ENCODE measurements at places on chromosomes 2 and 18.

DNA sequence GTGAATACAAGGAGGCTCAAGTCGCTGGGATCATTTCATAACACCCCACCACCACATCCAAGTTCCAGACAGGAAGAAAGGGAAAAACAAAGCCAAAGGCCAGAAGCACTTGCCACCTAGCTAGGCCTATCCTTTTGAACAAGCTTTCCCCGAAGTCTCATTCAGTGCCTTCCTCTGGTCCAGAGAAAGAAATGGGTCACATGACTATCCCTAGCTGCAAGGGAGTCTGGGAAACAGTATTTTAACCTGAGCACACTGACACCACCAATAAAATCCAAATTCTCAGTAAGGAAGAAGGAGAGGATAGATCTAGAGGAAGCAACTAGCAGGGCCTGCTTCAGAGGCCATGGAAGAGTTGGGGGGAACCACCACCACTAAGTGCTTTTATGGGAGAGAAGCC, 91.2 kb downstream of the POLR1A start:
- DNase-seq: no peak

GRCh38 chr2:43262951-43263350, 36.5 kb upstream of the ZFP36L2 start:
- no peak for DNase-seq

GRCh38 chr2:54949431-54949830, 100.8 kb downstream of the RTN4 start:
- DNase-seq: no peak

GRCh38 chr2:232018181-232018580, 56.7 kb downstream of the DIS3L2 start:
- no peak for DNase-seq

DNA sequence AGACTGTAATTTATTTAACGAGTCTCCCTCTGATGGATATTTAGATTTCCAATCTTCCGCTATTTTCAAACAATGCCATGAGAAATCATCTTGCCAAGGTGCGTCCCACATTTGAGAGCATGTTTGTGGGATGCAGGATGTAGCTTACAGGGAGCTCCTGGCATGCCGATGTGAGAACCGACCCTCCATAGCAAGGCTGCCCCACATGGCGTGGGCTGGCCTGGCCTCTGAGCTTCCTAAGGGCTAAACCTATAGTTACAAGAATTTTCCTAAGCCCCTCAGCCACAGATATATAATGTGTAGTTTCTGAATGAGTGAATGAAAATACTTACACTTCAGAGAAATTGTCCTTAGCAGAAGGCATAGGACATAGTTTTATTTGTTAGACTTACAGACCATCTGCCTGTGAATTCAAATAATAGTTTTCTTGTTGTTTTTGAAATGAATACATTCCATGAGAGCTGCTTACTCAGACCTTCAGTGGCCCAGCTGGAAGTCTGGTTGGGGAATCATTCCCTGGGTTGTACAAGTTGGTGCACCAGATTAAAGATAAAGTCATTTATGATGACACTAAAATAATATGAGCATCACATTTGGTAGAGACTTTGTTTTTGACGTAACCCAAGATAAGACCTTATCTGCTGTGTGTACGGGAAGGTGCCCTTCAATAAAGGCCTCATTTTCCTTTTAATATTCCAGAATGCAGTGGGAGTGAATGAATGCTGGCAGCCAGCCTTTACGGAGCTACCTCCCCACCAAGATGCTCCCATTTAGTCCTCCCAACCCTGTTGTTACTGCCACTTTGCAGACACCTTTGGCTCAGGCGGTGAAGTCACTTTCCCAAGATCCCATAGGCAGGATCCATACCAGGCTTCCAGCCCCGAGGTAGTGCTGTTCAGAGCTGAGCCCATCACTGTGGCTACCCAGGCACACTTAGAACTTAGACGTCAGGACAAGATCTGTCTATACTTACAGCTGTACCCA, 107.1 kb downstream of the GLI2 start:
- no peak for DNase-seq

- no peak for DNase-seq
Observed at GRCh38 chr2:197869501-197870111, 65.2 kb downstream of the PLCL1 start.

DNA sequence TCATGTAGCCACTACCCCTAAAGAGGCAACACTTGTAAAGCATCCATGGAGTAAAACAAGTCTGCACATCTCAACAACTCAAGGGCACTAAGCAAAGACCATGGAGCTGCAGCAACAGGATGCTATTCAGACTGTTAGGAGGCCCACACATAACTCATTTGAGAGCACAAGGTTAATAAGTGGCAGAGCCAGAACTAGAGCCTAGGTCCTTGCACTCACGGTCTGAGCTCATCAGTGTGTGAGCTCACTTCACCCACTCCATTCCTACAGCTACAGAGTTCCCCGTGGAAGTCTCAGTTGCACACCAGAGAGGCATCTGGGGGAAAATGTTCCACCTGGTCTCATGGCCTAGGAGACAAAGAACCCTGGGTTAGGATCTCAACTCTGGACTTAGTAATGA, 35.0 kb downstream of the TTC32 start:
- DNase-seq: no peak

DNA sequence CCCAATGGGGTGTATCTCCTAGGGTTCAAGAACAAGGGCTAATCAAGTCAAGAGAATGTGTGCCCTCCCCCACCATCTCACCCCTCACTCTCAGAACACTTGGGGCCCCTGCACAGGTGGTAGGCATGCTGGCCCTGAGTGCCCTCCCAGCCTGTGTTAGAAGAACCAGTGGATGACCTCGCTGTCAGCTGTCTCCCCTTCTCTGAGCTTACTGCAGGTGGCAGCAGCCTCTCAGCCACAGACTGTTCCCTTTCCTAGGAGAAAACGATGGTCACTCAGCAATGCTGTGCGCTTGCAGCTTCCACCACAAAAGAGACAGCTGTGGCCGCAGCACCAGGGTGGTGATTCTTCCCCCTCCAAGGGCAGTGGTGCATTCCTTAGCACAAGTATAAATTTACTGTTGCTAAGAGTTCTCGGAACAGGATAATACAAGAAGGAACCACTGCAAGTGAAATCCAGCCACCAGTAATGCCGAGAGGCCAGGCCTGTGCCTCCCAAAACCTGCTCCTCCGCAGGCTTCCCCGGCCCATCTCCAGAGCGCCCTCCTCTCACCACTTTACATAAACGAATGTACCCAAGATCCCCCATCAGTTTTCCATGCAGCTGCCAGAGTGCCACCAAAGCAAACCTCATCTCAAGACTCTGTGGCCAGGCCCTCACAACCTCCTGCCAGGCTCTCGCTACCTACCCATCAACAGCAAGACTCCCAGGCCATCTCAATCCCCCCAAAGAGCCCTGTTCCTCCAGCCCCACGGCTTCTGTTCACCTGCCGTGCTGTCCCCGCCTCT, 935 bp upstream of the RAMP1 start:
- peak; percentile 57 for DNase-seq

DNA sequence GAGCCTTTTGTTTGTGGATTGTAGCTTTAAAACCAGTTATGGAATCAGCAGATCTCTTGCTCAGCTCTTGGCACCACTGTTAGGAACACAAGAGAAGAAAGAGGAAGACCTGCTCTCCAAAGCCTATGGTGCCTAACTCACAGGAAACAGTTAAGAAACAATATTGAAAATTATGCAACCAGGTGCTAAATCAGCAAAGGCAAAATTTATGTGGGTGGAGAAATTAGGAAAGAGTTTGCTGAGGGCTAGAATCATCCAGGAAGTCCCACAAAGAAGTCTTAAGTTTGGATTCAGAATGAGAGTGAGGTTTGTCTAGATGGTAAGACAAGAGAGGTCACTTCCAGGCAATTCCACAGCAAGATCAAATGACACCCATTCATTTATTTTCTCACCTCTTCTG, 49.4 kb downstream of the AOX1 start:
- DNase-seq: no peak

- no peak for DNase-seq
Observed at GRCh38 chr2:101533561-101534148, 58.7 kb upstream of the RFX8 start.

DNA sequence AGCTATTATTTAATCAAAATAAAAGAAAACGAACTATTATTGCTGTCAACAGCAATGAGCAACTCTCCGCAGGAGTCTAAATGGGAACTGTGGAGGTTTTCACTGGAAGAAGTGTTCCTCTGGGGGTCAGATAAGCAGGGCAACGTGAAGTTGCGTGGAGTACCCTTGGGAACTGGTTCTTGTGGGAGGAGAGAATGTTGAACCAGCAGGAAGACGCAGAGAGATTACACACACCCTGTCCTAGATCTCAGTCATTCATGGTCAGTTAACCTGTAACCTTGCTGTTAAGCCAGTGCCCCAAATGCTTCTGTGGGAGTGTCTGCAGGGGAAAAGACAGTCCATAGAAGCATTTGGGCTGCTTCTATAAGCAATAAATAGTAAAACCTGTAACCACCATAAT, 20.4 kb upstream of the CABLES1 start:
- no peak for DNase-seq

- no peak for DNase-seq
Observed at GRCh38 chr18:78582898-78583738, 396.5 kb upstream of the SALL3 start.

DNA sequence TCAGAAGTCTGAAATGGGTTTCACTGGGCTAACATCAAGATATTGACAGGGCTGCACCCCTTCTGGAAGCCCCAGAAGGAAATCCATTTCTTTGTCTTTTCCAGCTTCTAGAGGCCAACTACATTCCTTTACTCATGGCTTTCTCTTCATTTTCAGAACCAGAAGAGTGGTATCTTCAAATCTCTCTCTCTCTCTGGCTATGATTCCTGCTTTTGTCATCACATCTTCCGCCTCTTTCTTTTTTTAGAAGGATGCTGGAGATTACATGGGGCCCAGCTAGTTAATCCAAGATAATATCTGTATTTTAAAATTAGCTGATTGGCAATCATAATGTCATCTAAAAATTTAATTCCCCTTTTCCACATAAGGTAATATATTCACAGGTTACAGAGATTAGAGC, 23.8 kb downstream of the COL5A2 start:
- DNase-seq: no peak

- no peak for DNase-seq
Observed at GRCh38 chr2:142723236-142723635, 154.2 kb upstream of the KYNU start.

DNA sequence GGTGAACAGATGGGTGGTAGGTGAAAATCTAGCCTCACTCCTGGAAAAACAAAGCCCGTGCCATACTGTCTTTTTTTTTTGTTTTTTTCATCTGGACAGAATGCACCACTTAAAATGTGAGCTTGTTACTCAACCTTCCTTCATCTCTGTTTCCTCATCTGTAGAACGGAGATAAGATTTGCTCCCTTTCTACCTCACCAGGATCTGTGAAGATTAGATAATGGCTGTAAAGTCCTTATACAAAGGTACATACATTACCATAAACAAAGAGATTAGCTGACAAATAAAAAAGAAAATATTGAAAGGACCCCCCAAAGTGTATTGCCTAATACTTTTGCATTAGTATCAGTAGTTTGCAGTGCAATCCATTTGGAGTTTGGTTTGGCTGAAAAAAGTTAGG, 75.4 kb upstream of the ZEB2 start:
- DNase-seq: no peak

- no peak for DNase-seq
Observed at GRCh38 chr2:45855374-45855773, 203.9 kb downstream of the PRKCE start.

DNA sequence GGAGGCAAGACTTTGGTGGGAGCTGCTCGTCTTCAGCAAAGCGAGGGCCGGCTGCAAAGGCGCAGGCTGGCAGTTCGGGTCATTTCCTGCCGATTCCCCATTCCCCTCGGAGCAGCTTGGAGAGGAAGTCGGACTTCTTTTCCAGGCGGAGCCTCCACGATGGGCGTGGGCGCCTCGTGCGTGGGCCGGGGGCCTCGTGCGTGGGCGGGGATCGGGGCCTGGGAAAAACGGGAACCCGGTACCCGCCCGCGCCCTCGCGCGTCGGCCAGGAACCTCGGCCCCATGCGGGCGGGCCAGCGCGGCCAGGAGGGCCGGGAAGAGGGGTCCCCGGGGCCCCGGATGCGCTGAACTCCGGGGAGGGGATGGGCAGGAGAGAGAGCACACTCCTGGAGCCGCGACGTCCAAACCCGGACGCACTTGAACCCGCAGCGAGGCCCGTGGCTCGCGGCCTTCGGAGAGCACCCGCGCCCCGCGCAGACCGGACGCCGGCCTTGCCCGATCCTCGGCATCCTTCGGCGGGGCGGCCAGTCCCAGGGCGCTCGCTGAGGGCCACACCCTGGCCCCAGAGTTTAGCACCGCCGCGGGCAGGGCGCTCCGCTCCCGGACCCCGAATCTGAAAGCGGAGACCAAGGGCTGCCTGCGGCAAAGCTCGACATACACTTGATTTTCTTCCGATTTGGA, 368.4 kb downstream of the MTX2 start:
- no peak for DNase-seq

DNA sequence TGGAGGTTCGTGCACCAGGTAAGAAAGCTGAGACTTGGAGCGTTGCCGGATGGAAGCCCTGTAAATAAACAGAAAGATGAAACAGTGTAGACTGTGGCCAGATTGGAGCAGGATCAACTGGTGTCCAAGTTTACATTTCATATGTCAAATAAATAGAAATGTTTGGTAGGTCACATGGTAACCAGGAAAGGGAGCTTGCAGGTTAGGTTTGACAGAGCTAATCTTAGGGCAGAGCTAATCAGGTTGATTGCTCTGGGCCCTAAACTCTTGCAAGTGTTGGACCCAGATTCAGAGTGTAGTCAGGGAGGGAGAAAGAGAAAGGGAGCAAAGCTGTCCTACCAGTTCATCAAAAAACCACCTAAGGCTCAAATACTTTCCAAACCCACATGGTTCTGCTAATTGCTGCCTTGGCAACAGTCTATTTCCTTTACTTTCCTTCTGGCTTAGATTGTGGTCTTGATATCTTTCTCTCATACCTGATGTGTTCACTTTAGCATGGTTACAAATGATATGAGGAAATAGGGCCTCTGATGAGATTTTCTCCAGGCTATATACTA, 63.2 kb downstream of the G6PC2 start:
- DNase-seq: no peak

DNA sequence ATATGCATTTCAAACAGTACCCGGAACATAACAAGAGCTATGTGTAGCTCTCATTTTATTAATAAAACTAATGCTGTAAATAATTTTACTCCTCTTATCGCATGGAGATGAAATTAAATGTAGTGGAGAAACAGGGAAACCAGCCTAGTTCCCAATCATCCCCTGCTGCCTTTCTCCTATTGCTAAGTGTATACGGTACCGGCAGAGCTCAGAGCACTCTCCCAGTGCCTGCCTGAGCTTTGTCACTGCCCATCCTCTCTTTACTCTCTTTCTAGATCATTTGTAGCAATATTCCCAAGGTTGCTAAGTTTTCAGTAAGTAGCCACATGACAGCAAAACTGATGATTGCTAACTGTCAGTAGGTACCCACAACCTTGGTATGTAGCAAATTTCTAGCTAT, 85.5 kb upstream of the ZSWIM2 start:
- DNase-seq: no peak

- no peak for DNase-seq
Observed at GRCh38 chr18:64806232-64806631, 657.3 kb upstream of the LINC00305 start.

GRCh38 chr18:59996370-59996966, 96.7 kb downstream of the PMAIP1 start:
- peak; percentile 22 for DNase-seq

DNA sequence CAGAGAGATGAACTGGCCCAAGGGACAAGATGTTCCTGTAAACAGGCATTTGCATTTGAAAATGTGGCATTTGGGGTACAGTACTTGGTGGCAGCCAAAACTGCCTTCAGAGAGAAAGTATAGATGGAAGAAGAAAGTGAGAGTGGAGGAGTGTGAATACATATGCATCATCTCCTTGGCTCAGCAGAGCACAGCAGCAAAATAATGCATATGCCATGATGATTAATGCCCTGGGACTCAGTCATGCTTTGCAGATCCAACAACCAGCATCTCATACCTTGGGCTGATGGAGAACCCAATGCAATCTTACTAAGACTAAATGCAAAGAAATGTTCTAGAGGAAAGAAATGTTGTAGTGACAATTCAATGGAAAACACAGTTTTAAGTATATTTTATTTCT, 29.7 kb upstream of the CYTIP start:
- DNase-seq: no peak
